ENCODE measurements at places on chromosomes 1 and 21.
A peak's percentile ranks its signal among the peaks of the same experiment; 100 is the strongest.

GRCh38 chr1:228465571-228466146 lies 21.5 kb upstream of the RNF187 start:
- no peak for DNase-seq

GRCh38 chr1:200146100-200146499 lies 118.6 kb downstream of the NR5A2 start:
- no peak for DNase-seq

GRCh38 chr1:38700077-38700470 lies 159.5 kb downstream of the RRAGC start:
- peak; percentile 11 for DNase-seq

GRCh38 chr1:85042413-85042812 lies 5.9 kb downstream of the MCOLN3 start:
- no peak for DNase-seq

- peak; percentile 99 for DNase-seq
Observed at GRCh38 chr1:55443175-55443915, 228.2 kb upstream of the USP24 start.

DNA sequence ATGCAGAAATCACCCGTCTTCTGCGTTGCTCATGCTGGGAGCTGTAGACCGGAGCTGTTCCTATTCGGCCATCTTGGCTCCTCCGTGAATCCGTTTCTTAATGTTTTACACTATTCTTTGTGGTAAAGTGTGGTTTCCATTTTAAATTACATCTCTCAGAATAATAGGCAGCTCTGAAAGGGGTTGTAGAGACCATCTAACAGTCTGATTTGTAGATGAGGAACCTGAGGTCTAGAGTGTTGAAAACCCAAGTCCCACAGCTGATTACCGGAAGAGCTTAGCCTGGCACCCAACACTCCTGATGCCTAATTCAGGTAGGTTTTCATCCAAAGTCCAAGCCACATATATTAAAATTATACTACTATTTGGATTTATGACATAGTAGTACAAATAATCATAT lies 144.0 kb downstream of the LEPR start:
- DNase-seq = no peak

GRCh38 chr1:187092104-187092503 lies 263.4 kb downstream of the PLA2G4A start:
- no peak for DNase-seq

DNA sequence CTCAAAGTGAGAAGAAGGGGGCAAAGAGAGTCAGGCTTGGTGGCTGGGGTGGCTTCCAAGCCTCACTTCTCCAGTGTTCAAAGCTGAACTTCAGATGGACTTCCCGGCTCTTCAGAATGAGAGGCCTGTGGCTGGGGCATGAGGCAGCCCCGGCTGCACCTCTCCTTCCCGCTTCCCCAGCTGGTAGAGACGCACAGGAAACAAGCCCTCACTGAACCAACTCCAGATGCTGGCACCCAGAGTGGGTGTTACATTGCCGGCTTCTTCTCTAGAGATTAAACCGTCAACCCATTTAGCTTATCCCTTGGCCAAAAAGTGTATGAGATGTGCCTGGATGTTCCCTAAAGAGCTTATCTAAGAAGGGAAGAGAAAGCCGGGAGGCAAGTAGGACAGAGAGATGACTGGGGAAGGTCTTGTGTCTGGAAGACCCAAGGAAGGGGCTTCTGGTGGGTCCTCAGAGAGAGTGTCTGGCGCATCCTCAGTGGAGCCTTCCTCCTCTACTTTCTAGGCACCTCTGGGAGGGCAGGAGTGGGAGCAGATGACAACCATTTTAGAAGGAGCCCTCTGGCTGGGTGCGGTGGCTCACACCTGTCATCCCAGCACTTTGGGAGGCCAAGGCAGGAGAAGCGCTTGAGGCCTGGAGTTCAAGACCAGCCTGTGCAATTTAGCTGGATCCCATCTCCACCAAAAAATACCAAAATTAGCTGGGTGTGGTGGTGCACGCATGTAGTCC lies 2.0 kb downstream of the ADAMTSL4 start:
- no peak for DNase-seq

DNA sequence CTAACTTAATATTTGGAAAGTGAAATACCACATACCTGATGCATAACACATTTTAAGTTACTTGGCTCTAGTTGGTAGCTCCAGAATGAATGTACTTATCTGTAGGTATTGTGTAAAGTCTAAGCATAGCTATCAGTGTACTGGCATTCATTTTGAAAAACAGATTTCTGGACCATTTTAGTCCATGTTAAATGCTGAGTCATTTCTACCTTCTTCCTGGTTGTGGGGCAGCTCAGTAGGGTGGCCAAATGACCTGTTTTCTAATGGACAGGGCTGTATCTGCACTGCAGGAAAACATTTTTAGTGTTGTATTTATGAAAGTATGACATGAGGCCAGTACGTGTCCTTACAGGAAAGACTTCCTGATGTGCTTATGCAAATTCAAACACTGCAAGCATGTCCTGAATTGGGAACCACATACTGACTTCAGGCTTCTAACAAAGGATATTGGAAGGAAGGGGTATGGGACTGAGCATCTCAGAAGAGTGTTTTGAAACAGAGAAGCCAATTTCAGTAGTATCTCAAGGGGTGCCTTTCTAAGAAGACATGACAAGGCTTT lies 300.3 kb upstream of the B3GALT2 start:
- no peak for DNase-seq

DNA sequence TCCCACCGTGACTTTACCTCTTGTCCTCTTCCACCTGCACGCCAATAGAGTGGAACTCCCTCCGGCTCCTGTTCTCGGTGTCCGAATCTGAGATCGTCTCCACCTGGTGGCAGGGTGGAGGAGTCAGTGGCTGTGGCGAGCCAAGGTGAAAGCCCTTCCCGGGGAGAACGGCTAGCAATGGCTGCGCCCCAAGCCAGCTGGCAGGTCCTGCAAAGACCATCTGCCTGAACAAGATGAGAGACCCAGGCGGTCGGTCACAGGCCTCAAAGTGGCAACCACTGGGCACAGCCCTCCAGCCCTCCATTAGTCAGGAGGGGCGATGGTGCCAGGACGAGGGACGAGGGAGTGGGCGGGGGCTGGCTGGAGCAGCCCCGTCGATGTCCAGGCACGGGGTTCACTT lies 25.4 kb upstream of the SMIM12 start:
- no peak for DNase-seq

- no peak for DNase-seq
Observed at GRCh38 chr1:91526496-91526895, 25.8 kb downstream of the CDC7 start.

- no peak for DNase-seq
Observed at GRCh38 chr1:214899908-214900460, 182.6 kb upstream of the KCNK2 start.
